ENCODE measurements at places on chromosomes 6 and 20.

GRCh38 chr6:149311766-149312165 lies 5.7 kb upstream of the TAB2 start:
- DNase-seq = no peak

GRCh38 chr6:41277605-41278004 lies 8.9 kb downstream of the TREM1 start:
- DNase-seq = no peak

- no peak for DNase-seq
These were observed 5.6 kb upstream of the TFB1M start for GRCh38 chr6:155319902-155320301.

DNA sequence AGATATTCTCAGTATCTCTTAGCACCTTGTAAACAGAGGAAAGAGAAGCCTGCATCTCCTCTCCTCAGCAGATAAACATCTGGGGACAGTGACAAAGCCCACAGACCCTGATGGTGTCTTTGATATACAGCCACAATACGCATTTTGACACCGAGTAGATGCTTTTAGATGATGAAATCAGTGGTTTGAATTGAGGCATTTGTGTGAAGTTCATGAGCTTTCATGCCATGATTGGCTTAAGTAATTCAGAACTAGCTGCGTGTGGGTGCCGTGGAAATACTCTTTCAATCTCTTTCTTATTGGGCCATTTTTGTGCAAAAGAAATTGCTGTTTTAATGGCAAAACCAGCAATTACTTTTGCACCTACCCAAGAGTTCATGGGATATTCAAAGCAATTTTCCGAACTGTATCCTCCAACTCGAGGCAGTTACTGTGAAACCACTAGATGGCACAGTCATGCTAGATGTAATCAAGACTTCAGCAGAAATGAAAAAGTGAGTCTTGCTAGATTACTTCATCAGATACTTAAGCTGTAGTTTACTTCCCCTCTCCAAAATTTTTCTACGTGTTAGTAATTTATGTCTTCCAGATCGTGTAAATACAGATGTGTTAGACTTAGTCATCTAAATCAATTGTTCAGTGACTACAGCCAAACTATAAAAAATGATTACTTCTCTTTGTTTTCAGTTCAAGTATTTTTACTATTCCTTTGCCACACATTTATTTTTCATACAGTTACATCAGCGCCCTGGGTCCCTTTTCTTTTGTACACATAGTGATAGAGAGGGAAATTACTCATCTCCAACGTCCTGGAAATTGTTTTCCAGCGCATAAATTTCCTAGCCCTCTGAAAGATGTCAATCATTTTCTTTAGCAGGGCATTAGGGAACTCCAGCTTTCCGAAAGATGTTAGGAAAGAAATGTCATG lies 49.4 kb downstream of the IYD start:
- DNase-seq = no peak

DNA sequence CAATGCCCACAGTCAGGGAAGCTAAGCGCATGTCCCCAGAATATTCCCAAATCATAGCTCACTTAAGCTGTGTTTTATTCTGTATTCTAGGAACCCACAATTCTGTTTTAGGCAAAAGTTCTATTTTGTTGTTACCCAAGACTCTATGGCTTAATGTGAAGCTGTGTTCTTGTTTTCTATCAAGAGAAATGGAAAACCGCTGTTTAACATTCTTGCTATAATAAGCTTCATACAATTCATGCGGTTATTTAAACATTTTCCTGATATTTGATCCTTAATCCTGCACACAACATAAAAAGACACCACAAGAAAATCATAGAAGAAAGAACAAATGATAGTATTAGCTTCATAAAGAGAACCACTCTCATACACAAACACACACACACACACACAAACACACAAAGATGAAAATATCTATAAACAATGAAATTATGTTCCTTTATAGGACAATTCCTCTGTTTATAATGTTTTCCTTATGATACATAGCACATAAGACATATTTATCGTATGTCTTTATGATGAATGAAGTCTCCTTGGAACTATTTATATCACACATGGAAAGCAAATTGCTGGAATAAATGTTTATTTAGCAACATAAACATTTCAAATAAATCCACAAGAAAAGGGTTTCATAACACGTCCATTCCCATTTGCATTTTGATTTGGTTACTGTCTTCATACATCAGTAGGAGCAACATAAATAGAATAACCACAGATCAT lies 16.4 kb upstream of the COL21A1 start:
- no peak for DNase-seq

- DNase-seq = no peak
These were observed 23.9 kb downstream of the MAP7 start for GRCh38 chr6:136526196-136526930.

- no peak for DNase-seq
These were observed 204.0 kb upstream of the MOCS1 start for GRCh38 chr6:40138273-40138720.

- no peak for DNase-seq
These were observed 57.6 kb upstream of the EYA2 start for GRCh38 chr20:46837083-46837482.

GRCh38 chr20:41293269-41294037 lies 24.1 kb downstream of the ZHX3 start:
- DNase-seq = no peak
